ENCODE measurements at places on chromosomes 6 and 20. TPM values are rescaled to one million over a fixed set of nuclear protein-coding genes. Genes with fewer than 3 reads are reported as not detected.

Gene ACTL10
- polyA plus RNA-seq: 0.44 TPM

Gene SRMS
- not detected for polyA plus RNA-seq

Gene RIPPLY2
- not detected for polyA plus RNA-seq

Gene SAMHD1
- 11.5 TPM for polyA plus RNA-seq

Gene PPP1R10
- polyA plus RNA-seq: 27.0 TPM

Gene LRRC1
- polyA plus RNA-seq: 4.7 TPM

Gene GHRH
- not detected for polyA plus RNA-seq

Gene GCNT2
- 0.04 TPM for polyA plus RNA-seq

Gene GJA10
- polyA plus RNA-seq: not detected

Gene BANF2
- polyA plus RNA-seq: not detected

Gene GNAS-AS1
- polyA plus RNA-seq: 0.42 TPM

Gene DYNLT2
- polyA plus RNA-seq: 0.32 TPM

Gene TINAG
- polyA plus RNA-seq: not detected
